ENCODE measurements at places on chromosomes 3 and 15.

DNA sequence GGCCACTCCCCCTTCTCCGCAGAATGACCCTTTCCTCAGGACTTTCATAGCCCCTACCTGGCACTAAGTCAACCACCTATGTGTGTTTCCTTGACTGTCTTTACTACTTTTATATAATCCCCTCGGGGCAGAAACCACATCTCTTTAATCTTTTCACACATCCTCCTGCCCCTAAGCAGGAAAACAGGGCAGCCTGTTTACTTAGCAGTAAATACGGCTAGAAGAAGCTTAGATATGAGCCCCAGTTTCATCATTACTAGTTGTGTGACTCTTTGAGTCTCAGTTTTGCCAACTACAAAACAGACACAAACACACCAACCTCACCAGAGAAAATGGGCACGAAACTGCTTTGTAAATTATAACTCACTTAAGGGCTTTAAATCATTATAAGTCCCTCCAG is 98.3 kb downstream of the CYP19A1 start:
- DNase-seq, result no peak

- no peak for DNase-seq
Observed at GRCh38 chr15:92753591-92753990, 98.0 kb upstream of the FAM174B start.

- DNase-seq, result no peak
Observed at GRCh38 chr3:117063930-117064329, 354.4 kb downstream of the TUSC7 start.

DNA sequence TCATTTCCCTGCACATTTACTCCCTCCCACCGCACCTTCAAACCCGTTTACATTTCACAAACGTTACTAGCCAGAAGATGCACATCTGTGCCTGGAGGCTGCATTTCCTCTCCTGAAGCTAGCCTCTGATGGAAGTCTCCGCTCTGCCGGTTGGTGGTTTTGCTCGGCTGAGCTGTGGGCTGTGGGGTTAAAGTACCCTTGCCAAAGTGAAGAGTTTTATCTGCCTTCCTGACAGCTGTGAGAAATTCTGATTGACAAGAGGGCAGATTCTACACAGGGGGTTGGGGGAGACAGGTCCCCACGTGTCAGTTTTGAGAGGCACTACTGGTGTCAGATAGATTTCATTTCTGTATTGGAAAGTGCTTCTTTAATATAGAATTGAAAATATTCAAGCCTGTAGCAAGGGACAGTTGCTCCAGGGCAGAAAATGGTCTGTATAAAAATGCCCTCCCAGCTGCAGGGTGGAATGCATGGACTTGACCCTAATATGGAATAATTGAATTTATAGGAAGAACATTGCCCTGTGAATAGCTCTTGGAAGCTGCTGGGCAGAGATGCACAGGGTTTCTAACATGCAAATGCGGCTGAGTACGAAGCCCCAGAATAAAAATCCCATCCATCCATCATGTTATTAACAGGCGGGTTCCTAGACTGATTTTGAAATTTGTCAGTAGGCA is 201.1 kb upstream of the RGMA start:
- no peak for DNase-seq

DNA sequence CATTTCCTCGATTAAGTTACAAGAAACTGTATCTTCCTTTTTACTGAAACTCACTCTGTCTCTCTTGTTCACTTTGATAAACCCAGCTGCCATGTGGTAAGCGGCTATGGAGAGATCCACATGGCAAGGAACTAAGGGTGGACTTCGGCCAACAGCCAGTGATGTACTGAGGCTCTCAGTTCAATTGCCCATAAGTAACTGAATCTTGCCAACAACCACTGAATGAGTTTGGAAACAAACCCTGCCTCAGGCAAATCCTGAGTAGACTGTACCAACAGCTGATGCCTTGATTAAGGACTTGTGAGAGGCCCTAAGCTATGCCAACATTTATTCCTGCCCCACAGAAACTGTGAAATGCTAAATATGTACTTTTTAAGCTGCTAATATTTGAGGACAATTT is 433.5 kb downstream of the PLOD2 start:
- DNase-seq, result no peak

DNA sequence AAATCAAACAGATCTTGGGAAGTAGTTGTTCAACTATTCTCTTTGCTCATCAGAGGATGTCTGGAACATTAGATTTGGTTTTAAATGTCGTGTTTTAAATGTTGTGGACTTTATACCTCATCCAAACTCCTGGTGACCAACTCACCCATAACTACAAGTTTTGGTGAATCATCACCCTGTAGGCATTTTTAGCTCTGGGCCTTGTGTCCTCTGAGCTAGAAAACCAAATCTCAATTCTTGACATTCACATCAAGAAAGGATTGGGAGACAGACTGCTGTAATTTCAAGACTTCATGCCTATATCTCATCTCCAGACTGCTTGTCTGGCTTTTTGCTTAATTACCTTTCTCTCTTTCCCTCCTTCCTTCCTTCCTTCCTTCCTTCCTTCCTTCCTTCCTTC is 228.5 kb upstream of the ROBO2 start:
- DNase-seq, result no peak
